ENCODE measurements at places on chromosomes 3 and 15. TPM values are rescaled to one million over a fixed set of nuclear protein-coding genes. Genes with fewer than 3 reads are reported as not detected.

FRMD4B gene
- total RNA-seq, result 1.9 TPM

CFAP100 gene
- total RNA-seq, result not detected

SLCO3A1 gene
- 4.2 TPM for total RNA-seq

C3orf20 gene
- not detected for total RNA-seq

DNAJB11 gene
- total RNA-seq, result 69.5 TPM

C2CD4B gene
- 0.25 TPM for total RNA-seq

DNAH1 gene
- total RNA-seq, result 4.1 TPM

NR1I2 gene
- not detected for total RNA-seq

GOLGA6B gene
- not detected for total RNA-seq

CRYGS gene
- 2.1 TPM for total RNA-seq

Measured in uterine smooth muscle cell (primary cell).